Astrocyte (in vitro differentiated cells and primary cell): ENCODE measurements at places on chromosomes 2 and 18.

- DNase-seq = peak; percentile 10
These were observed 41.2 kb upstream of the HNRNPA3 start for GRCh38 chr2:177171418-177171865.

- DNase-seq = no peak
These were observed 40.8 kb downstream of the CRACDL start for GRCh38 chr2:98895221-98895620.

DNA sequence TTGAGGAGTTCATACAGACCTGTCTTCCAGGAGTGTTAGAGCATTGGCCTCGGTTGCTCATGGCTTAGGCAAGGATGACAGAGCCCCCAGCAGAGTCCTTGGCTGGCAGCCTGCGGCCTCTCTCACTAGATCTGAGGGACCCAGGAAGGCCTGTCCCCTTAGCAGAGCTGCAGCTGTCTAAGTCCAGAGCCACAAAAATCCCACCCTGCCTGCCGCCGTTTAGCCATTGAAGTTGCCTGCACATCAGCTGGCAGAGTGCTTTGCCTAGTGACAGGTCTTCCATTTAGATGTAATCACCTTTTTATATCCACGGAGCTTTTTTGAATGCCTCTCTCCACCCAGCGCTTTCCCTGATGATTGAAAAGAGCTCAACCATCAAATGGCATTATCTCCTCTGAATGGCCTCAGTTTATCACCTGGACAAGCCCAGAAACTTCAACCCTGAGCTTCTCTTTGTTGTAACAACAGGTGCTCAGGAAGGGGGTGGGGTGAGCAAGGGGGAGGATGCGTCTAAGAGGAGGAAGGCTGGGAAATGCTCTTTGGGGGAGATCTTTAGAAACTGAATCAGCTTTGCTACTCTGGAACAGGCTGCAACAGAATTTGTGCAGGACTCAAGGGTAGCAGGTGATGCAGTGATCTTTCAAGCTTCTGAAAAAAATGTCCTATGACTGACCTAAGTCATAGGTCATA lies 71.9 kb downstream of the TNP1 start:
- DNase-seq = no peak

GRCh38 chr2:29519338-29519925 lies 402.0 kb downstream of the ALK start:
- peak; percentile 83 for DNase-seq

DNA sequence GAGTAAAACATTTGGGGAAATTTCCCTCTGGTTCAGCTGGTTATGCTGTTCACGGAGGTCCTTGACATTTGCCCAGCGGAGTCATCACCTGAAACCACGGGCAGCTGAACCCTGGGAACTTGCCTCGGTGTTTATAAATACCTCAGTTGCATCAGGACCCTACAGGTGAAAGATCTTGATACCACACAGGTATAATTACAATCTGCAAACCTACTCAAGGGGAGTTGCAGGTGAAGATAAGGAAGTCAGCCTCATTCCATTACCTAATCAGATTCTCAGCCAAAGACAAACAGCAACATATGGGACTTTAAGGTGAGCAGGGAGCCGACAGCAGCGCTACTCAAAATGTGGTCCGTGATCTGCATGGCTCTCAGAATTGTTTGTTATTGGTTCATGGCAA lies 37.0 kb upstream of the ATIC start:
- DNase-seq = no peak

DNA sequence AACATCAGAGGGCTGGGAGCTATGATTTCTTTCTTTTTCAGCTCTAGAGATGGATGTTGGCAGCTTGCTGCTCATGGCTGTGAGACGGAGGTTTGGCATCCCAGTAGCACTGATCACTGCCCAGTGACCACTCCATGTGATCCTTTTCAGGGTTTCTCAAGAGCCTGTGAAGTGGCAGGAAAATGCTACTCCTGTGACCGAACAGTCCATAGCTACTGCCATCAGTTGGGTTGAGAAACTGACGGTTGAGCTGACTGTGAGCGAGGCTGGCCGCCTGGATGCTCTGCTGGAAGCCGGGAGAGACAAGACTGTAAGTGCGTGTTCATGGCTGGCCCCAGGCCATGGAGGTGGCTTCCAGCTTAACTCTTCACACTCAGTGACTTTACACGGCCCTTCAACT lies 34.2 kb downstream of the VWA3B start:
- DNase-seq = no peak

DNA sequence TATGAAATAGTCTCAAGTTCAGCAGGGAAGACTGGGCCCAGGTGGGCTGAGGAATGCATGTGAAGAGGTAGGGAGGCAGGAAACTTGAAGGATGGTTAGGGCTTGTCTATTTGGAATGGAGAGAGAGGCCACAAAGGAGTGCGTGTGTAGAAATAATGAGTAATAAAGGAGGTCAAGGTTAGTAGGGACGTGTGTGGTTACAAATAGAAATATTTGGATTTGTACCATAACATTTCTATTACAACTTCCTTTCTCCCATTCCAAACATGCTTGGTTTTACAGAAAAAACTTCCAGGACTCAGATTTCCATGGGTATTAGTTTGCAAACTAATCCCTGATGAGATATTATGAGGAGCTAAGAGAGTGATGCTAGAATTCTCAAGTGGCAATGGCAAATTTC lies 280.6 kb downstream of the NCKAP5 start:
- peak; percentile 87 for DNase-seq

DNA sequence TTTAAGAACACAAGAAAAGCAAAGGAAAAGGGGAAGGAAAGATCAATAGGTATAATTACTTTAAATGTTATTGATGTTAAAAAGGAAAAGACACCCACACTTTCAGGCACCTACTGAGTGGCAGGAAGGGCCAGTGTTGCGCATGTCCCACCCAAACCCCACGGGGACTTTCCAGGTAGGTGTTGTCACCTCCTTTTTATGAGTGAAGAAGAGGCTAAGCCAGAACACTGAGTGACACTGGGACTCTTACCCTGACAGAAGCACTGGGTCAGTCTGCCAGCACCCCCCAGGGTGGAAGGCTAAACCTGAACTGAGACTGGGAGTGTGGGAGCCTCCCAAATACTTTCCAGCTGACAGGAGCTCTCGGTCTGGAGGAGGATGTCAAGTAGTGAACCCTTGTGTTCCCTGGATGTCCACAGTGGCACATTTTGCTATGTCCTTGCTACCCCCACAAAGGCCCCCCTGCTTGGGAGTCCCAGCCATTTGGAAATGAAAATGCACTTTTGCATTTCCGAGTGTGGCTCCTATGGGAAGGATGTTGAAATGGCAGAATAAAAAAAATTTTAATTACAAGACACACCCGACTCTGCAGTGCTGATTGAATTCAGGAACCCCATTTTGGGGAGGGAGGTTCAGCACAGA lies 90.9 kb upstream of the SMAD2 start:
- DNase-seq = no peak

DNA sequence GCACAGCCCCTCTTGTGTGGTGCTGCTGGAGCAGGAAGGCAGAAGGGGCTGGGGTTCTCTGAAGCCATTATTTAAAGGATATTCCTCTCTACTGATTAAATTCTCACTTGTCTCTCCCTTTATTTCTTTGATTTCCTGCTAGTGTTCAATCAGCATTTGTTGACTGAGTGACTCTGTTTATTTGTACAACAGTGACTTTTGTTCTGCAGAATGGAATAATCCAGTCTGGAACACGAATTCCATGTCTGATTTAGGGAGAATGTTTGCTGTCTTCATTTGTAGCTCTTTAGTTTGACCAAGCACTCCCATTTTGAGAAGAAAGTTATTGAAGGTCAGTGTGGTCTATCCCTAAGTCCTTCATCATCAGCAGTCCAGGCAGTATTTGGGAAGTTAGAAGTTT lies 141.2 kb downstream of the SETBP1 start:
- DNase-seq = no peak

DNA sequence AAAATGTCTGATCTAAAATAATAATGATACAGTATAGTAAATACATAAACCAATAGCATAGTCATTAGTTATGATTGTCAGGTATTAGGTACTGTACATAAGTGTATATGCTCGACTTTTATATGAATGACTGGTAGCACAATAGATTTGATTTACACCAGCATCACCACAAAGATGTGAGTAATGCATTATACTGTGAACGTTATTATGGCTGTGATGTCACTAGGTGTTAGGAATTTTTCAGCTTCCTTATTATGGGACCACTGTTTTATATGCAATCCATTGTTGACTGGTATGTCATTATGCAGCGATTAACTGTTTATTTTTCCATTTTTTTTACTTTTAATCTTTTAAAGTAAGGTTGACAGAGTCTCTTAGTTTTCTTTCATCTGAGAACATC lies 23.7 kb downstream of the ATP9B start:
- DNase-seq = peak; percentile 43

GRCh38 chr2:144529841-144530240 lies 9.9 kb upstream of the ZEB2 start:
- no peak for DNase-seq

- no peak for DNase-seq
These were observed 67.8 kb downstream of the TTC32 start for GRCh38 chr2:19833978-19834377.

GRCh38 chr2:210460322-210461227 lies 16.0 kb downstream of the LANCL1 start:
- no peak for DNase-seq

- DNase-seq = no peak
These were observed 14.3 kb downstream of the POLR2D start for GRCh38 chr2:127843677-127844076.

DNA sequence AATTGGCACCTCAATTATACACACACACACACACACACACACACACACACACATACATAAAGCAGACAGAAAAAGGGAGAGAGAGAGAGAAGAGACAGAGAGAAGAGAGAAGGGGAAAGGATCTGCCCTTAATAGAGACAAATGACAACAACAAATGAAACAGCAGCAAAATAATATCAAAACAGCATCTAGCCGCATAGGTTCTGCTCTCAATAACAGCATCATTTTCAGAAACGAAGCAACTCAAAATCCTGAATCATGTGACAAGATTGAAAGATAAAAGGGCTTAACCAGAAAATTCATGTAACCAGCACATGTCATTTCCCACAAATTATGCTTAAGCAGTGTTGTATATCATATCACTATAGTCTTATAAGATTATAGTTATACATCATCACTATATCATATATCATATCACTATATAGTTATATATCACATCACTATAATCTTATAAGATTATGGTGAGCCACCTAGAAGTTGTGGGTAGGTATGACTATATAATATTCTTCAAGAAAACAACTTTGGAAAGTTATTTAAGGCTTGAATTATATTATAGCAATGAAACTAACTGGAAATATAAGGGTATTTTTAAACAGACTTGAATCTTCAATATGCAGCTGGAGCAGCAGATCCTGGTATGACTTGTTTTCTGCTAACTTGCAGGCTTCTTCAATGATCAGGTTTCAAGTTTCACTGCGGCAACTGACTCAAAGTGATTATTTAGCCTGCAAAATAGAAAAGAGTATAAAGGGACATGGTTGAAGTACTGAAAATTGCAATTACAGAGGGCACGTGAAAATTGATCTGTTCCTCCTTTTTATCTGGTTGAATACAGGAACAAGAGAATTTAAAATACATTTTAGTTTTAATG lies 16.1 kb upstream of the VPS54 start:
- peak; percentile 34 for DNase-seq

- peak; percentile 15 for DNase-seq
These were observed 1.5 kb downstream of the GAREM1 start for GRCh38 chr18:32469190-32469651.

- peak; percentile 71 for DNase-seq
These were observed 107.9 kb downstream of the PRKCE start for GRCh38 chr2:45759310-45759851.

GRCh38 chr2:37588316-37588777 lies 83.1 kb downstream of the CDC42EP3 start:
- DNase-seq = peak; percentile 63

DNA sequence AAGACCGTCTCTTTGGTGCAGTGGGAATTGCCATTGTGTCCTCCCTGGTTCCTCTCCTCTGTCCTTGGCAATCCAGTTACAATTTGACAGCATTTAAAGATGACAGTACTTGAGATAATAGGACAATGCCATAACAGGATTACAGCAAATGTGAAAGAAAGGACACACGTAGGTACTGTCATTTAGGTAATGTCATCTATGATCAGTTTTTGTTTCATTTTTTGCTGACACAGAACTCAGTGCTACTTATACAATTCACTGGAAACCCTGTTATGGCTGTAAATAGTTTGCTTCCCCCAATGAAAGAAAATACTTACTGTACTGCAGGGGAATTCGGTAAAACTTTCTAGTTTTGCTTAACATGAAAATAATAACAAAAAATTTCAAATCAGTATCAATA lies 65.2 kb downstream of the BCL11A start:
- no peak for DNase-seq

- DNase-seq = no peak
These were observed 102.9 kb downstream of the TSN start for GRCh38 chr2:121858369-121858768.

- peak; percentile 68 for DNase-seq
These were observed 24.2 kb downstream of the NEU4 start for GRCh38 chr2:241833101-241833663.

- DNase-seq = no peak
These were observed 474.1 kb downstream of the IRS1 start for GRCh38 chr2:226325526-226325925.

DNA sequence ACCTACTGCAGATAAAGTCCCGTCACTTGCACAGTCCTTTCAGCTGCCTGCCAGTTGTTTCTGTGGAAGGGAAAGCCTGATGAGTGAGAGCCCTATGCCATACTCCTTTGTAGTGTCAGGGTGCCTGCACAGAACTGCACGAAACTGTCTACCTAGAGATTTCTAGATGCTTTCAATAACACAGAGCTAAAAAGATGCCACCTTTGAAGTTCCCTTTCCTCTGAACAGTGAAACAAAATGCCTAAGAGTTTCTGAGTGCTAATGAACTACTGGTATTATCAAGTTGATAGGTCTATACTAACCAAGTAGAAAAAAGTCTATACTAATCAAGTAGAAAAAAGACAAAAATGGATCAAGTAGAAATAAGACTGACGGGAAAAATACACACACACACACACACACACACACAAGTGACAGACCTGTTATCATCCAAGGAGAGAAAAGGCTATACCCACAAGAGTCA lies 79.0 kb downstream of the TLK1 start:
- DNase-seq = no peak

DNA sequence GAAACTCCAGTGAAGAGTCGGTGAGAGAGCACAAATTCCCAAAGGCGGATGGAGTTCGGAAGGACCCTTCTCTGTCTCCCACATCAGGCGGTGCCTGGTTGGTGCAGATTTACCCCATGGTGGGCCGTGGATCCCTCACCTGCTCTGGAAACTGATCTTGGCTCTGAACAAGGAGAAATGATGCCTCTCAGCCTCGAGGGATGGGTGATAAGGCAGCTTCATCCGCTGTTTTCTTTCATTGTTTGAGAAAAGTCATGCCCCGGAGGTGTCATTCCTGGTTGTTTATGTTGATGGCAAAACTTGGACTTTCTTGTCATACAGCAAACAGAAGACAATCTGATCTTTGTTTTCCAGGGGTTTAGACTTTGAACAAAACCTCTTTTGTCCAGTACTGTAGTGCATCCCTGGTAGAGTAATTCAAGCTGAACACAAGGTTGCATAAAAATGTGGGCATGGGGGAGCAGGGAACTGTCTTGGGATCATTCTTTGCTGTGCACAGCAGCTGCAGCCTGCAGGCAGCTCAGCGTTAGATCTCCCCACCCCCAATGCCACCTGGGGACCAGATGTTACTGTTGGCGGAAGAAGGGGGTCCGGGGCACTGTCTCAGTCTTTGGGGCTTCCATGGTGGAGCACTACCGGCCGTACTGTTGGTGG lies 81.3 kb downstream of the NFATC1 start:
- no peak for DNase-seq

GRCh38 chr2:168614172-168615018 lies 158.3 kb downstream of the CERS6 start:
- no peak for DNase-seq
